ENCODE measurements at places on chromosomes 4 and X.

DNA sequence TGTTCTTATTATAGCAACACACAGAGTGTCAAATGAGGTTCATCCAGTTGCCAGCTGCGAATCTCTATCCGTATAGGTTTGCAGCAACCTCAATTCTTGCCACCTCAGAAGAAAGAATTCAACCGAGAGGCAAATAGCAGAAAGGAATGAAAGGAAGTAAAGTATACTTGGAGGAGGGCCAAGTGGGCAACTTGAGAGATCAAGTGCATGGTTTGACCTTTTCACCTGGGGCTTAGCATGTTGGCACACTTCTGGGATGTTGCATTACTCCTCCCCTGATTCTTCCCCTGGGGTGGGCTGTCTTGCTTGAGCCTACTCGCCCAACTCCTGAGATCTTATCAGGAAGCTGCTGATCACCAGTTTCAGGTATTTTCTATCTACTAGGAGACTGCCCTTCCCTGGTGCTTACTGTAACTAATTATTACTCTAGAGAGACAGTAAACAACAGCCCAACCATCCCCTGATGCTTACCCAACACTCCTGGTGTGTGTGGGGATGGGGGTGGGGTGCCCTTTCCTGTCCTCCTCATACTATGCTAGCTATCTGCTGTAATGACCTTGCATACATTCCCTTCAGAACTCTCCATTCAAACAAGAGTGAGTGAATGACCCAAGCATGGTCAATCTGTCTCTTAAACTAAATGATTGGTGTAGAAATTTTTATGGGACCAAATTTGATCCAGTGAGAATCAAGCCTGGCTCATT, 7.3 kb upstream of the TMEM33 start:
- no peaks in the 10 kb centered on the region for H3K36me3 ChIP-seq
- DNase-seq: no peak
- peaks cover 2% of the 10 kb centered on the region for H3K27me3 ChIP-seq

DNA sequence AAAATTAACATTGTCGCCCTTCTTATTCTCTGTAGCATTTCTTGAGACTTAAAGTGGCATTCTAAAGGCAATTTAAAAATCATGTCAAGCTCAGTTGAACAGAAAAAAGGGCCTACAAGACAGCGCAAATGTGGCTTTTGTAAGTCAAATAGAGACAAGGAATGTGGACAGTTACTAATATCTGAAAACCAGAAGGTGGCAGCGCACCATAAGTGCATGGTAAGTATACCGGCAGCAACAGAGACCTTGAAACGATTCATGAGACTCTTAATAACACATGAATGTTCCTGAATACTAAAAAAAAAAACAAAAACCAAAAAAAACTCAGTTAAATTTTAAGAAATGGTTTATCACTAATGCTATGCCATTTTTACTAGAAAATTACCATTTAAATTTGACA, 82.4 kb upstream of the HPRT1 start:
- H3K4me1 ChIP-seq: peaks cover 23% of the 10 kb centered on the region
- no peak overlapping the region for H3K4me3 ChIP-seq
- no peaks in the 10 kb centered on the region for H3K36me3 ChIP-seq
- DNase-seq: peak; percentile 13

DNA sequence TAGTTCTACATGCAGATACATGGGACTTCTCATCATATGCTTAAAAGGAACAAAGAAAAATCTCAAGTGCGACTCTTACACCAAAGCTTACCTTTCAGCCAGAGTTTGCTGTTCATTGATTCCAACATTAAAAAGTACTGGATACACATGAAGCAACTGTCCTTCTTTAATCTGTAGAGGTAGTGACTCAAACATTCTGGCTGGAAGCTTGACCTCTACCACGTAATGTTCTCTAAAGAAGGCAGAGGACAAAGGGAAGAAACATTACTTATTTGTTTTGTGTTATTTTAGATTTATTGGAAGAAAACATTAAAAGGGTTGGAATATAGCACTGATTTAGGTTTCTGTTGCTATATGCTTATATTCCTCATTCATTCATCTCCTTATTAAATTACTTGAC, 476.1 kb downstream of the IL15 start:
- H3K27ac ChIP-seq: no peak overlapping the region
- peaks cover 51% of the 10 kb centered on the region for H3K36me3 ChIP-seq
- H3K4me1 ChIP-seq: no peaks in the 10 kb centered on the region
- no peak for DNase-seq
- no peak overlapping the region for H3K4me3 ChIP-seq

- H3K4me1 ChIP-seq: peaks cover 5% of the 10 kb centered on the region
- H3K27me3 ChIP-seq: no peaks in the 10 kb centered on the region
- no peak for DNase-seq
- H3K4me3 ChIP-seq: no peak overlapping the region
- no peak overlapping the region for H3K27ac ChIP-seq
- no peaks in the 10 kb centered on the region for H3K36me3 ChIP-seq
Measured at GRCh38 chr4:183422962-183423631, 21.3 kb upstream of the CDKN2AIP start.

- no peak overlapping the region for H3K27ac ChIP-seq
- no peaks in the 10 kb centered on the region for H3K4me1 ChIP-seq
- no peaks in the 10 kb centered on the region for H3K36me3 ChIP-seq
- no peak overlapping the region for H3K4me3 ChIP-seq
Measured at GRCh38 chr4:65391814-65392213, 278.5 kb downstream of the EPHA5 start.

DNA sequence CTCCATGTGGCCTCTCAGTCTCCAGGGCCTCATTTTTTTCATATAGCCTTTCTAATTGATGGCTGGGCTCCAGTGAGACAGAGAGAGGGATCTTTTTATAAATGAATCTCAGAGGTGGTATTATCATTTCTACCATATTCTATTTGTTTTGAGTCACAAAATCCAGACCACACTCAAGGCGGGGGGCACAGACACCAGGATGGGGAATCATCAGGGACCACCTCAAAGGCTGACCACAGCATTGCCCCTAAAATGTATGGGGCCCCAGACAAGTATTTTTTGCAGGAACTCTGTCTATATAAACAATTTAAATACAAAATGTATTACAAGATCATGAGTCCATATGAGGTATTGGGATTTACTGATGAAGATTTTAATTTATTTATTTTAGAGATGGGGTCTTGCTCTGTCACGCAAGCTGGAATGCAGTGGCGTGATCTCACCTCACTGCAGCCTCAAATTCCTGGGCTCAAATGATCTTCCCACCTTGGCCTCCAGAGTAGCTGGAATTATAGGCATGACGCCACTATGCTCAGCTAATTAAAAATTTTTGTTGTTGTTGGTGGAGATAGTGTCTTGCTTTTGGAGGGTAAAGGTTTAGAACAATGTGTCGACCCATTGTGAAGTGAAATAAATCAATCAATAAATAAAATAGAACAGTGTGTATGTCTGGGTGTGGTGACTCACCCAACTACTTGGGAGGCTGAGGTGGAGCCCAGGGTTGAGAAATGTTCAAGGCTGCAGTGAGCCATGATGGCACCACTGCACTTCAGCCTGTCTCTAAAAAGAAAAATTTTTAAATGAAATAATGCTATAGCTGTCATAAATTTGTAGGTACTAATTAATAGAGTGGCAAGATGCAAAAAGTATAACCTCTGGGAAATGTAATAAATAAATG, 29.4 kb downstream of the WDR13 start:
- peaks cover 3% of the 10 kb centered on the region for H3K4me1 ChIP-seq
- no peak for DNase-seq
- H3K27me3 ChIP-seq: no peaks in the 10 kb centered on the region
- H3K36me3 ChIP-seq: no peaks in the 10 kb centered on the region
- no peak overlapping the region for H3K4me3 ChIP-seq

DNA sequence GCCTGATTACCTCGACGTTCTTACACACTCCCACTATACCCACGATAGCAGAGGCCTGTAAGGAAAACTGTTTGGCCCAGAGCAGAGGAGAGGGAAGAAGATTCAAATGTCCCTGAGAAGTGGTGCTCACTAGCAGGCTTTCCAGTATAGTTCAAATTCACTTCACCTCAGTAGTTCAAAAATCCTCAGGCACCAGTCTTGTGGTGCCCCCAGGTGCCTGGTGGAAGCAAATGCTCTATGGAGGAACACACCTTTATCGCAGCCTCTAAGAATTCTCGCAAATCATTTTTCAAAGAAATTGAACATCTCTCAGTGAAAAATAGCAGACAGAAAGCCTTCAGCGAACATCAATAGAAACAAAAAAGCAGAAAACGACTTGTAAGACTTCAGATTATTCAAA, 12.2 kb upstream of the MTMR1 start:
- no peaks in the 10 kb centered on the region for H3K27me3 ChIP-seq
- H3K4me1 ChIP-seq: peaks cover 9% of the 10 kb centered on the region
- no peak overlapping the region for H3K4me3 ChIP-seq
- DNase-seq: no peak
- H3K36me3 ChIP-seq: no peaks in the 10 kb centered on the region

GRCh38 chrX:83077606-83078005, 430.5 kb upstream of the POU3F4 start:
- no peak overlapping the region for H3K4me3 ChIP-seq
- no peaks in the 10 kb centered on the region for H3K27me3 ChIP-seq
- no peaks in the 10 kb centered on the region for H3K36me3 ChIP-seq
- no peaks in the 10 kb centered on the region for H3K4me1 ChIP-seq
- no peak for DNase-seq

- H3K36me3 ChIP-seq: no peaks in the 10 kb centered on the region
- no peak for DNase-seq
- H3K27me3 ChIP-seq: peaks cover 5% of the 10 kb centered on the region
- no peak overlapping the region for H3K4me3 ChIP-seq
Measured at GRCh38 chr4:46999566-46999965, 6.2 kb upstream of the GABRA4 start.

DNA sequence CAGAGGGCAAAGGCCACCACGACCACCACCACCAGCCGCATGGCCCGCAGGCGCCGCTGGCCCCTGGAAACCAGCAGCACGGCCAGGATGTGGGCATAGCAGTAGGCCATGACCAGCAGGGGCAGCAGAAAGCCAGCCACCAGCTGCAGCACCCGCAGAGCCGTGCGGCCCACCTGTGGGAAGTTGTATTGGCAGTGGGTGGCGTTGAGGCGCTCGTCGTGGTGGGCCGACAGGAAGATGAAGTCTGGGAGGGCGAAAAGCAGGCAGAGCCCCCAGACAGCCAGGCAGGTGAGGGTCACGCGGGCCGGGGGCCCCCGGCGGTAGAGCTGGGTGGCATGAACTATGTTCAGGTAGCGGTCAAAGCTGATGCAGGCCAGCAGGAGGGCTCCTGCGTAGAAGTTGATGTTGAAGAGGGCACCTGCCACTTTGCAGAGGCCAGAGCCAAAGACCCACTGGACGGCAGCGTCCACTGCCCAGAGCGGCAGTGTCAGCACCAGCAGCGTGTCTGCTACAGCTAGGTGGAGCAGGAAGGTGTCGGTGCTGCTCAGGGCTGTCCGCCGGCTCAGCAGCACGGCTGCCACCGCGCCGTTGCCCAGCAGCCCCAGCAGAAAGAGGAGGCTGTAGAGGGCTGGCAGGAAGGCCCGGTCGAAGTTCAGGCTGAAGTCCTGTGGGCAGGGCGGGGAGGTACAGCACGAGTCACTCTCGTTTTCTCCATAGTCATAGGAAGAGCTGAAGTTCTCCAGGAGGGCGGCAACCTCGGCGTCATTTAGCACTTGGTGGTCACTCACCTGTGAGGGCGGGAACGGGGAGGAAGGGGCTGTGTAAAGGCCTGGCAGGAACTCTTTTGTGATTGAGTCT, 1.4 kb downstream of the CXCR3 start:
- no peaks in the 10 kb centered on the region for H3K36me3 ChIP-seq
- H3K27me3 ChIP-seq: no peaks in the 10 kb centered on the region
- H3K4me1 ChIP-seq: peaks cover 49% of the 10 kb centered on the region
- H3K4me3 ChIP-seq: peak overlapping the region; percentile 61

- H3K27ac ChIP-seq: peak overlapping the region; percentile 72
- H3K4me1 ChIP-seq: peaks cover 19% of the 10 kb centered on the region
- no peaks in the 10 kb centered on the region for H3K27me3 ChIP-seq
- DNase-seq: no peak
- peak overlapping the region; percentile 74 for H3K4me3 ChIP-seq
Measured at GRCh38 chrX:101347859-101348451, 587 bp downstream of the TIMM8A start.

DNA sequence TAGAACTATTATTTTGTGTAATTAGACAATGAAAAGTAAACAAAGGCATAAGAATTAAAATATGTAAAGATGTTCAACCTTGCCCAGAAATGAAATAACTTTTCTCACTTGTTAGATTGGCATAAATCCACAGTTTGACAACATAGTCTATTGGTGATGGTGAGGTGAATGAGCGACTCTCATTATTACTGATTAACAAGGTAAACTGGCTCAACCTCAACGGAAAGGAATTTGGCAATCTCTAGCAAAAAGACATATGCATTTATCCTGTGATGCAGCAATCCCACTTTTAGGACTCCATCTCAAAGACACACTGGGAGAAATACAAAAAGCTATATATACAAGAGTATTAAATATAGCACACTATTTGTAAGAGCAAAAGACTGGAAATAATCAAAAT, 22.3 kb downstream of the UBA6 start:
- H3K4me1 ChIP-seq: no peaks in the 10 kb centered on the region
- no peaks in the 10 kb centered on the region for H3K27me3 ChIP-seq
- no peak overlapping the region for H3K4me3 ChIP-seq
- H3K36me3 ChIP-seq: peaks cover 26% of the 10 kb centered on the region
- no peak for DNase-seq
- H3K27ac ChIP-seq: no peak overlapping the region

DNA sequence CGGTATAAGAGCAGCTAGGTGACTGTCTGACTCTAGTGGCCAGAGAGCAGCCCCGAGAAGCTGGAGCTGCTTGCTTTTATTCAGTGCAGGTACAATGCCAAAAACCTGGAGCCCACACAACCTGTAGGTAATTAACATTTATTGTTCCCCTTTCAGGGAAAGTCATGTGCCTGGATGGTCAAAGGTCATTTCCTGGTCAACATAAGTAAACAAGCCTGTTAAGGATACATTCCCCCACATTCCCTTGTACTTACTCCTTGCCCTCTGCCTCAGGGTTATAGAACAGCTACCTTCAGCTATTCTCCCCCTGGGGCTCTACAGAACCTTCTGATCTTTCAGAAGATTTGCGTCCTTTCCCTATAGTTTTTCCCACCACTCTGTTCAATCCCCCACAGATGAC, 253.4 kb downstream of the TMA16 start:
- H3K4me1 ChIP-seq: no peaks in the 10 kb centered on the region
- H3K27ac ChIP-seq: no peak overlapping the region
- no peak for DNase-seq
- H3K36me3 ChIP-seq: no peaks in the 10 kb centered on the region

GRCh38 chr4:40194602-40195161, 2.1 kb upstream of the RHOH start:
- peak overlapping the region; percentile 99 for H3K27ac ChIP-seq
- H3K4me3 ChIP-seq: peak overlapping the region; percentile 13
- no peaks in the 10 kb centered on the region for H3K36me3 ChIP-seq
- DNase-seq: peak; percentile 81

DNA sequence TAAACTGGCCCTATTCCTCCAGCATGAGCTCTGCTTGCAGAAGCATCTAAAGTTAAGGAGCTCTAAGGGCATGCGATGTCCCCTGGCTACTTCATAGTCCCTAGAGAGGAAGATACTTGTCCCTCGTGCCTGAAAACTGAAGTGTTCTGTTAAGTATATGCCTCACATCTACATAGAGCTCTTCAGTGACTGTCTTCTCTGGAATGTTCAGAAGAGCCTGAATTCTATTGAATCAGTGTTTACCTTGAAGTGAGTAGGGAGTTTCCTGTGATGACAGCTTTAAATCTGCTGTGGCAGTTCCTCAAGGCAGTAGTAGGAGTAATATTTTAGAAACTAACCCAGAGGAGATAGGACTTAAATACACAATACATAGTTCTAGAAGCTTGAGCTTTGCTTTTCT, 111.2 kb downstream of the ZNF518B start:
- no peak overlapping the region for H3K27ac ChIP-seq
- no peak overlapping the region for H3K4me3 ChIP-seq
- no peaks in the 10 kb centered on the region for H3K4me1 ChIP-seq
- H3K27me3 ChIP-seq: no peaks in the 10 kb centered on the region
- no peak for DNase-seq
- H3K36me3 ChIP-seq: no peaks in the 10 kb centered on the region
